Right ventricle myocardium superior (tissue), 1 donor: ENCODE measurements at places on chromosomes 6 and 20.
A peak's percentile ranks its signal among the peaks of the same experiment; 100 is the strongest.

- no peak for DNase-seq
Measured at GRCh38 chr6:151004383-151005024, 139.0 kb downstream of the MTHFD1L start.

DNA sequence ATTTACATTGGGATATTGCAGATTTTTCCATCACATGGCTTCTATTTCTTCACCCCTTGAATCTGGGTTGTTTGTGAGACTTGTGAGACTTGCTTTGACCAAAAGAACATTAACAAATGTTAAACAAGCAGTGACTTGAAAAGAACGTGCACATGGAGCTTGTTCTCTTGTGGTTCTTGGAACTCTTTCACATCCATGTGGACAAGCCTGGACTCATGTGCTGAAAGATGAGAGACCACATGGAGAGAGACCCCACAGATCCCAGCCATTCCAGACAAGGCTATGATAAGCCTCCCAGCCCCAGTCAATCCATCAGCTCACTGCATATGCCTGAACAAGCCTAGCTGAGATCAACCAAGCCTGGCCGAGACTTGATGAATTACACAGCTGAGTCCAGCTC, 1365.7 kb upstream of the GJE1 start:
- no peak for DNase-seq

DNA sequence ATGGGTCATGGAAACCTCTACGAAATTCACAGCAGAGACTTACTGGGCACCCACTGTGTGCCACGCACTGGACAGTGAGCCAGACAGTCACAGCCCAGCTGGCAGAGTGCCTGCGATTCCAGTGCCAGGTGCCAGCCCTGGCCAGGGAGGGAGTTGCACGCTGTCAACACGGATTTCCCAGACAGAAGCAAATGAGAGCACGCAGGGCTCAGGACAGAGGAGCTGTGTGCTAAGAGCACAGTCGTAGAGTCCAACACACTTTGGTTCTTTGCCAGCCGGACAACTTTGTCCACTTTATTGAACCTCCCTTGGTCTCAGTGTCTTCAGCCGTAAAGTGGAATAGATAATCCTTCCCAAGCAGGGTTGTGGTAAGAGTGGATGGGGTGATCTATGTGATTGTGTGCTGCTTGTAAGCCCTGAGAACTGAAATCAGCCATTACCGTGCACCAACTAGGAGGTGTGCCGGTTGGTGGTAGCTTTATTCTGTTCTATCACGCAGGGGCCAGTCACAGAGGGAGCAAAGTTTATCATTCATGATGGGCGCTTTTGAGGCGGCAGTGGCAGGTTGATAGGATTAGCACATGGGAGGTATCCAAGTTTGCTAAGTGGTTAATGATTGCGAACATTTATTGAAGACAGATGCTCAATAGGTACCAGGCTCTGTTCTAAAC, 40.6 kb downstream of the SIRPA start:
- peak; percentile 83 for DNase-seq

DNA sequence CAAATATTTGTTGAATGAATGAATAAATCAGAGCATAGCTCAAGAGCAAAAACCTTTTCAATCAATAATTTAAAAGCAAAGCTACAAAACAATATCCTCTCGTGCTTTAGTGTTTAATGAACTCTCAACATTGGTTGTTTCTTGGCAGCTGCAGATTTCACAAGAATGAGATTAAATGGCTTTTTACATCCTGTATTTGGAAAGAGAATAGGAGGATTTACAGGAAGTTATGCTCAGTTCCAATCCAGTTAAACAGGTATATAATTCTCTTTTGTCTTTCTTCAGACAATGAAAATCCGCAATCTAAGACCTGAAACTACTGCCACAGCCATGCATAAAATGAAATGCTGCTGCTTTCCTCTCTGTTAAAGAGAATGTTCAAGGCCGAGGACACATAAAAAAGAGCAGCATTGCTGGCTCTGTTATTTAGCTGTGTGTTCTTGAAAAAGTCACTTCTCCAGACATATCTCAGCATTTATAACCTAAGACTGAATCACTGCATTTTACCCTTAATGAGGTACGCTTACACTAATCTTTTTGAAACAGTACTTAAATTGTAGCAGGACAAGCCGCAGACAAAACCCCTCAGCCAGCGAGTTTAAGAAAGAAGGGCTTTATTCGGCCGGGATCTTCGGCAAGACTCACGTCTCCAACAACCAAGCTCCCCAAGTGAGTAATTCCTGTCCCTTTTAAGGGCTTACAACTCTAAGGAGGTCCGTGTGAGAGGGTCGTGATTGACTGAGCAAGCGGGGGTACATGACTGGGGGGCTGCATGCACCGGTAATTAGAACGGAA, 3.6 kb downstream of the C6orf52 start:
- DNase-seq: no peak

GRCh38 chr20:39052676-39053075, 90.5 kb downstream of the DHX35 start:
- DNase-seq: no peak

DNA sequence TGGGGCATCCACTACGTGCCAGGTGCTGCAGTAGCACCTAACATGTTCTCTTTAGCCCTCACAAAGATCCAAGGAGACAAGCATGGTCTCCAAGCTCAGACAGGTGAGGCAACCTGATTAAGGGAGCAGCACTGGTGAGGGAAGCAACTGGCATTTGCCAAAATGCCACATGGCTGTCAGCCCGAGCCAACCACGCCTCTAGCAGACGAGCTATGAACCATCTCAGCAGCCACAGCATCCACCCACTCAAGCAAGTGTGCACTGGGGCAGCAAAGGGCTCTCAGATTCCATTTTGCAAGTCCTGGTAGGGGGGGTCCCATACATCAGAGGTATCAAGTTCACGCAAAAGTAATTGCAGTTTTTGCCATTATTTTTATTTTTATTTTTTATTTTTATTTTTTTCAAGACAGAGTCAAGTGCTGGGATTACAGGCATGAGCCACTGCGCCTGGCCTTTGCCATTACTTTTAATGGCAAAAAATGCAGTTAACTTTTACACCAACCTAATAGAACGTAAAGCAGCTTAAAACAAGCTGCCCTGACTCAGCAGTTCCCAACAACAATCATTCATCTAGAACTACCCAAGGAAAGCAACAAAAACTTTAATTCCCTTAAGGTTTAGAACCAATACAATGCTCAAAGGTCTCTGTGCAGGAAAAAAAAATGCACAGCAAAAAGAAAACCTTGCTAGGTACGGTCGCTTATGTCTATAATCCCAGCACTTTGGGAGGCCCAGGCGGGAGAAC, 36.3 kb upstream of the SPDEF start:
- no peak for DNase-seq

GRCh38 chr20:20489054-20489453, 121.2 kb downstream of the INSM1 start:
- no peak for DNase-seq
